Glomerular endothelial cell (primary cell): ENCODE measurements at places on chromosomes 3 and 15. TPM values are rescaled to one million over a fixed set of nuclear protein-coding genes. Genes with fewer than 3 reads are reported as not detected.

GOLGA8S gene
- 0.05 and 0.06 TPM in 2 replicates for total RNA-seq

DNA sequence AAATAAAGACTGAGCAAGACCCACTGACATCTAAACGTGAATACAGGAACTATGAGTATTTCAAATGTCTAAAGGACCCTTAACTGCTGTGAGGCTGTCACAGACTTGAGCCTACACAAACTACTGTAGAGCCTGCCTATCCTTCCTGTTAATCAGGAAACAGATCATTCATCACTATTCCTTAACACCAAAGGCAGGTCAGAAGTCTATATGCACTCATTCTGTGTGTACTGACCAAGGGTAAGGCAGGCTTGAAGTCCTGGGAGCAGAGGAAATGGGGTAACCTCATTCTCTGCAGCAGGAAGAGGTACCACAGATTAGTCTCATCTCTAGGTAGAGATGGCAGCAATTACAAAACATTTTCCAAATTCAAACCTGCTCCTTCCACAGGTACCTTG lies 30.7 kb downstream of the NPTN start:
- DNase-seq = no peak

GRCh38 chr3:55489798-55490132 lies 2.7 kb upstream of the WNT5A start:
- DNase-seq = no peak

CEMIP gene
- total RNA-seq = 0.53 and 2.0 TPM in 2 replicates

DNA sequence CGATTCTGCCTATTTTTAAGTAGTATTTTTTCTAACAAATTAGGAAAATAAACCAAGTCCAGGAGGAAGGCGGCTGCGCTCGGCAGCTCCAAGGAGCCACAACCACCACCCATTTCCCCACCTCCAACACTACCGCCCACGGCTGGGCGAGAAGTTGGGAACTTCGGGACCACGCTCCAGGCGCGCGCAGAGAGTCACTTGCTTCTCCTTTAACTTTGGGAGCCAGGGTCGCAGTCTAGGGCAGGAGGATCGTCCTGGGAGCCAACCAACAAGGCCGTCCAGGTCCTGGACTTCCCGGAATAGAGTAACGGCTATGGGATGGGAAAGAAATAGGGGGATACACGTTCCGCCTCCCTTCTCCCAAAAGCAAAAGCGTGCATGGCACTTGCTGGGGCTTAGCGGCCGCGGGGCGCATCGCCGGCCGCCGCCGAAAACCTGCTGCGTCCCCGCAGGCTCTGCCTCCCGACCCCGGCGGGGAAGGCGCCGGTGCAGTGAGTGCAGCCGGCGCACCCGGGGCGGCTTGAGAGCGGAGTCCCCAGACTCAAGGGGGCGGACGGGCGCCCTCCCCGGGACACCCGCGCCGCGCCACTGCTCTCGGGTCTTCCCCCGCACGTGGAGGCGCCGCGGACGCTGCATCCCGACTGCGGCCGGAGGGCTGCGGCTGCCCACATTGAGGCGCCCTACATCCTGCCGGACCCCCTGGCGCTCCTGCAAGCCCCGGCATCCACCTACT lies 699 bp downstream of the MEGF11 start:
- DNase-seq = no peak

CCDC13 gene
- 0.47 and 1.5 TPM in 2 replicates for total RNA-seq

- no peak for DNase-seq
Observed at GRCh38 chr3:189773056-189773455, 141.9 kb downstream of the TP63 start.

GRCh38 chr15:66966256-66966655 lies 99.1 kb upstream of the SMAD3 start:
- DNase-seq = no peak

- no peak for DNase-seq
Observed at GRCh38 chr3:46484388-46484787, 13.4 kb upstream of the RTP3 start.

PSTPIP1 gene
- not detected in 2 replicates for total RNA-seq

GRCh38 chr3:21297304-21297703 lies 453.7 kb downstream of the ZNF385D start:
- no peak for DNase-seq

- no peak for DNase-seq
Observed at GRCh38 chr15:33317896-33318295, 7.1 kb downstream of the RYR3 start.

DNA sequence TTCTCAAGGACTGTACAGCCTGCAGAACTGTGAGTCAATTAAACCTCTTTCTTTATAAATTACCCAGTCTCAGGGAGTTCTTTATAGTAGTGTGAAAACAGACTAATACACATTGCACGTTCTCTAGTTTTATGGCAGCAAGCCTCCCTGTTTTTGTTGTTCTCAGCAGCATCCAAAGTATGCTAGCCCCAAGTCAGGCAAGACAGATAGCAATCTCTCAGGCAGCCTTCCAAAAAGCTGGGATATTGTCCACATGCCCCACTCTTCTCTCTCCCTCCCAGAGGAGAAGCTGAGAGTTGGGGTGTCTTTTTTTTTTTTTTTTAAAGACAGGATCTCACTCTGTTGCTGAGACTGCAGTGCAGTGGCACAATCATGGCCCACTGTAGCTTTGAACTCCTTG lies 130.6 kb downstream of the ISL2 start:
- no peak for DNase-seq

GRCh38 chr15:60255390-60255789 lies 142.4 kb downstream of the ANXA2 start:
- DNase-seq = peak; percentile 3

GP9 gene
- not detected in 2 replicates for total RNA-seq

DNA sequence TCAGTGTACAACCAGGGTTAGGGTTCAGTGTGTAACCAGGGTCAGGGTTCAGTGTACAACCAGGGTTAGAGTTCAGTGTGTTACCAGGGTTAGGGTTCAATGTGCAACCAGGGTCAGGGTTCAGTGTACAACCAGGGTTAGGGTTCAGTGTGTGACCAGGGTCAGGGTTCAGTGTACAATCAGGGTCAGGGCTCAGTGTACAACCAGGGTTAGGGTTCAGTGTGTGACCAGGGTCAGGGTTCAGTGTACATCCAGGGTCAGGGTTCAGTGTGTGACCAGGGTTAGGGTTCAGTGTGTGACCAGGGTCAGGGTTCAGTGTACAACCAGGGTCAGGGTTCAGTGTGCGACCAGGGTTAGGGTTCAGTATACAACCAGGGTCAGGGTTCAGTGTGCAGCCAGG lies 33.3 kb downstream of the CYP11A1 start:
- DNase-seq = no peak

LRRC2 gene
- 0.41 TPM in 1 of 2 replicates, not detected in the other for total RNA-seq

EFCAB12 gene
- total RNA-seq = under 0.01 and 0.12 TPM in 2 replicates

DNA sequence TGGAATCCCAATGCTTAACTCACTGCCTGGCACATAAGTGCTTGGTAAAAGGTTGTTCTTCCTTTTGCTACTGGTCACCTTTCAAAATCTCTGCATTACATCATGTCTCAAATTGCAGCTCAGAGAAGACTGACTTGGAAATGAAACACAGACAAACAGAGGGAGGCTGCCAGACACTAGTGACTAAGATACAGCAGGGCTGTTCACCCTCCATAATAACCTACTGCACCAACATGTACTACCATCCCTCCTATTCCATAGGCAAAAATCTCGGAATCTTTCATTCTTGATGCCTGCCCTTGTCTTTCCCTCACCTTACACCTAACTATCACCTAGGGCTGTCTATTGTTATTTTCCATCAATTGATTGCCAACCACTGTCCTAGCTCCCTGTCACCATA lies 502.3 kb upstream of the ADAMTS9 start:
- DNase-seq = no peak

DNA sequence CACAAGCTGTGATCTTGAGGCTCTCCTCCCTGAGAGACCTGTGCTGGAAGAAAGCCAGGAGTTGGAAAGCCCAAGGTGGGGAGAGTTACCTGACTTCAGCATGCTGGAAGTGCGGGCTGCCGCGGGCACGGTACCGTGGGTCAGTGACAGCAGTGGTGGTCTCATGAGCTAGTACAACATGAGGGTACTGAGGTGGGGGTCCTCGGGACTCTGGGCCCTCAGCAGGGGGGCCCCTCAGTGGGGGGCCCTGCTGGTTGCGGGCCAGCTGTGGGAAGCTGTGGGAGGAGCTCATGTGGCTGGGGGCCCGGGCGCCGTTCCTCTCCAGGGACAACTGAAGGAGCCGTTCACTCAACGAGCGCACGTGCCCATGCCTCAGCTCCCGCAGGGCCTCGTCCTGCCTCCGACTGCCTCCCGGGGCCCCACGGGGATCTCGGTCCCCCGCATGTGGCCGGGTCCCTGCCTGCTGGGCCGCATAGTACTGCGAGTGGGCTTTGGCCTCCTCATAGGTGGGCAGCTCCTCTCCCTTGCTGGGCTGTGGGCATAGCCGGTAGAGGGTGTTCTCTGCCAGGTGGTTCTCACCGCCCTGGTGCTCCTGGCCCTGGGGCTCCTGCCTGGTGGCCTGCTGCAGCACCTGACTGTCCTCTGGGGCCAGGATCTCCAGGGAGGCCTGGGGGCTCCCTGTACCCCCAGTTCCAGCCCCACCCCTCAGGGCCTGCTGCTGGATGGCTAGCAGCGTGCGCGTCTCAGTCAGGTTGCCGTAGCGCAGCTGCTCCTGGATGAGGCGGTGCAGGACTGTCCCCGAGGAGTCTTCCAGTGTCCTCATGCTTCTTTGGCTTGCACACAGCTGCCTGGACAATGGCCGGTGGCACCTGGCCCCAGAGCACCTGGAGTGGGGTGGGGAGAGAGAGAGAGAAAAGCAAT lies 3.4 kb downstream of the AMOTL2 start:
- no peak for DNase-seq

DNA sequence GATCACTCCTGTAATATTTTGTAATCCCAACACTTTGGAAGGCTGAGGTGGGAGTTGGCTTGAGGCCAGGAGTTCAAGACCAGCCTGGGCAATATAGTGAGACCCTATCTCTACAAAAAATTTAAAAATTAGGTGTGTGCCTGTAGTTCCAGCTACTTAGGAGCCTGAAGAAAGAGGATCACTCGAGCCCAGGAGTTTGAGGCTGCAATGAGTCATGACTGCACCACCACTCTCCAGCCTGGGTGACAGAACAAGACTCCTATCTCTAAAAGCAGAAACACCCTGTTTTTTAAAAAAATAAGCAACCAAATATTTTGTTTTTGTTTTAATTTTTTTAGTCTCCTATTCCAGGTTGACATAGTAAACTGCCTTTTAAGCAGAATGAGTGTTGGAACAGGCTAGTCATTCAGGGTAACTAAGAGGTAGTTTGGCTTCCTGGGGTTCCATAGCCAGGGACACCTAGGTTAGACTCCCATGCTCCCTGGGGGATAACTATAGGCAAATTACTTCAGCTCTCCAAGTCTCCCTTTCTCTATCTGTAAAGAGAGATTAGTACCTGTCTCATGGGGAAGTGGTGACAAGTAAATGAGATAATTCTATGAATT lies 114.6 kb upstream of the C15orf61 start:
- no peak for DNase-seq

DNA sequence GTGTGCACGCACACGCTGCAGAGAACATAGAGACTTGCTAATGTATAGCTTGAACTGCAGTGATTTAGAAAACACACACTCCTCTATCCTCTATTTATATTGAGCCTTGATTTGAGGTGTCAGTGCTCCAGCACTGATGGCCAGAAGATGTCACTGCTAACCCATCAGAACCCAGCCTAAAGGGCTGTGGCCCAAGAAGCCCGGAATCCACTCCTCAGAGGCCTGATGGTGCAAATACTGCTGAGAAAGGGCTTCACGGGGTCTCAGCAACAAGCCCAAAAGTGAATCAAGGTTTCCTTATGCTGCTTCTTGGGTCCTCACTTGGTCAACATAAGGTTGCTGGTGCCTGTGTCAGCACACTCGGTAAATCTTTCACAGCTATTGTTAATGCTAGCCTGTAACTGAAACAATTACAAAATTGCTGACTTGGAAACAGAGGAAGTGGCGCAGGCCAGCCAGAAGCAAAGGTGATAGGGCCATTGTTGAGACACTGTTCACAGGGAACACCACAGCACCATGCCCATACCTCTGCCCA lies 60.3 kb downstream of the HEG1 start:
- DNase-seq = no peak

DNA sequence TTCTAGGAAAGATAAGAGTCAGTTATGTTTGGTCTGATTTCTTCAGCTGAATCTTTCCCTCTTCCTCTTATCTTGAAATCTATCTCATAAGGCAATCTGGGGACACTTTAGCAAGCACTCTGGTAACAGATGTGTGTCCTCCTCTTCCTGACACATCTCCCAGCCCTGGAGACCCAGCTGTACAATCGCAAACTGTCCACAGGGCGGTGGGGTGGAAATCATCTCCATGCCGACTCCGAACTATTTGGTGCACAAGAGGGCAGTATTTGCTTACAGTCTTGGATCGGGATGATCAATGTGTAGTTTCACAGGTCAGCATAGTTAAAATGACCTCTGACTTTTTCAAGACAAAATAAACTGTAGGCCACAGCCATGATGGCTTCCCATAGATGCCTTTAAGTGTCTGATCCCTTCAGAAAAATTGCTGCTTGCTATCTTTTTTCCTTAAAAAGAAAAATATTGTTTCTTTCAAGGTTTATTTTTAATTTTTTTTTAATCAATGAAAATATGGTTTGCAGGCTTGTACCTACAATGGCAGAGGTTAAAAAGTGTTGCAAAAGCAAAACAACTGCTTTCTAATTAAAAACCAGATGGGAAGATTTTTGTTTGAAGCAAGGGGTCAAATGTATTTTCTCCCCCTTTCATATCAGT lies 17.7 kb downstream of the EEFSEC start:
- DNase-seq = peak; percentile 36

WDR93 gene
- total RNA-seq = not detected in 2 replicates

BSN gene
- 0.10 and 0.29 TPM in 2 replicates for total RNA-seq

DNA sequence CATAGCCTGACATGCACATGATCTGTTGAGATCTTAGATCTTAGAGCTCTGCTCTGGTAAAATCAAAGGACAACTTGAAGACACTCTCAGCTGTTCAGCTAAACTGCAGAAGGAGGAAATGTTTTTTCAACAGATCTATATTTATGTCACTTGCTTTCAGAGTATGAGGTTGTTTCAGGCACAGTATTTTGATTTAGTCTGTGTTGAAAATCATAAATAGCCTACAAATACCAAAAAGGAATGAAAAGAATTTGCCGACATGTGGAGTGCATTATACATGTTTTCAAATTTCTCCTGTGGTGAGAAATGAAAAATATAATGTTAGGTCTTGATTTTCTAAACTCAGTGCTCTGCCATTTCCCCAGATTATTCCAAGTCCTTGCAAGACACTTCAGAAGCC lies 1118.4 kb downstream of the TBL1XR1 start:
- no peak for DNase-seq

GRCh38 chr3:20400686-20401085 lies 214.7 kb upstream of the SGO1 start:
- no peak for DNase-seq

GRCh38 chr3:66092175-66092995 lies 53.7 kb upstream of the MAGI1 start:
- DNase-seq = no peak
